Central memory CD8-positive, alpha-beta T cell (primary cell): ENCODE measurements at places on chromosomes 5 and 9.

- no peak for DNase-seq
- H3K27ac ChIP-seq: peak overlapping the region; percentile 20
- no peaks in the 10 kb centered on the region for H3K27me3 ChIP-seq
- no peaks in the 10 kb centered on the region for H3K4me1 ChIP-seq
- H3K4me3 ChIP-seq: no peak overlapping the region
- H3K36me3 ChIP-seq: peaks cover 66% of the 10 kb centered on the region
Observed at GRCh38 chr5:75348241-75348640, 11.2 kb downstream of the HMGCR start.

- peaks cover 5% of the 10 kb centered on the region for H3K27me3 ChIP-seq
- no peak for DNase-seq
- no peaks in the 10 kb centered on the region for H3K36me3 ChIP-seq
- H3K27ac ChIP-seq: no peak overlapping the region
- H3K4me1 ChIP-seq: no peaks in the 10 kb centered on the region
Observed at GRCh38 chr9:14441976-14442651, 128.2 kb upstream of the NFIB start.

GRCh38 chr5:7686794-7687193, 164.1 kb downstream of the CFAP90 start:
- no peak overlapping the region for H3K4me3 ChIP-seq
- H3K4me1 ChIP-seq: no peaks in the 10 kb centered on the region
- no peaks in the 10 kb centered on the region for H3K36me3 ChIP-seq
- no peak for DNase-seq

DNA sequence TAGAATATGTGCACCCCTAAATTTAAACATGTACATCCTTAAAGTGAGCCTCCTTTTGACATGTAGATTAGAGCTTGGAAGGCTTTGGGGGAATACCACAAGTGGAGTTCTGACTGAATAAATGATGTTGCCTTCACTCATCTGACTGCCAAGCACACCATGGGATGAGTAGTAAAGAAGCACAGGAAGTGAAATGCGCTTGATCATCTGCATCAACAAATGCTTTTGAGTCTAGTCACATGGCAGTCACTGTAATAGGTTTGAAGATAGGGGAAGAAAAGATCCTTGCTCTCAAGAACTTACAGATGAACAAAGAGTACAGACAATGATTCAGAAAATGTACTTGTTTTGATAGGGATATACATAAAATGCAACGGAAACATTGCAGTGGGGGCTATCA, 62.0 kb upstream of the STARD4 start:
- DNase-seq: no peak
- H3K27me3 ChIP-seq: peaks cover 36% of the 10 kb centered on the region
- H3K4me1 ChIP-seq: no peaks in the 10 kb centered on the region
- no peaks in the 10 kb centered on the region for H3K36me3 ChIP-seq

DNA sequence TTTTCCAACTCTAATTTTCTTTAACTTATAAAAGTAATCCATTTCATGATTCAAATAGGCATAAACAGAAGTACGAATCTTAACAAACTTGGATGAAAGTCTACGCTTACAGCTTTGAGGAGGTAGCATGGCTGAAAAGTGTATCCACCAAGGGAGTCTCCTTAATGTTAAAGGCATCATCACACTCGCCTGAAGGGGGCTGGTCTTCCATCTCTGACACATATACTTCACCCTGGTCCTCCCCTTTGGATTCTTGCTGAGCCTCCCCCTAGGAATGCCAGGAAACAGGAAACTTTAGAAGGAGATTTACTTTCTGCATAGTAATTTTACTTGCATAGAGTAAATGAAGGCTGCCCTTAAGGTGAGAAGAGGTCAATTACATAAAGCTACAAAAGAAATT, 10.3 kb upstream of the NME5 start:
- H3K27ac ChIP-seq: no peak overlapping the region
- no peak for DNase-seq
- H3K36me3 ChIP-seq: no peaks in the 10 kb centered on the region
- H3K4me3 ChIP-seq: no peak overlapping the region

- no peak overlapping the region for H3K4me3 ChIP-seq
- no peak for DNase-seq
- H3K36me3 ChIP-seq: no peaks in the 10 kb centered on the region
- H3K27ac ChIP-seq: no peak overlapping the region
Observed at GRCh38 chr9:134491196-134491835, 150.3 kb upstream of the COL5A1 start.

DNA sequence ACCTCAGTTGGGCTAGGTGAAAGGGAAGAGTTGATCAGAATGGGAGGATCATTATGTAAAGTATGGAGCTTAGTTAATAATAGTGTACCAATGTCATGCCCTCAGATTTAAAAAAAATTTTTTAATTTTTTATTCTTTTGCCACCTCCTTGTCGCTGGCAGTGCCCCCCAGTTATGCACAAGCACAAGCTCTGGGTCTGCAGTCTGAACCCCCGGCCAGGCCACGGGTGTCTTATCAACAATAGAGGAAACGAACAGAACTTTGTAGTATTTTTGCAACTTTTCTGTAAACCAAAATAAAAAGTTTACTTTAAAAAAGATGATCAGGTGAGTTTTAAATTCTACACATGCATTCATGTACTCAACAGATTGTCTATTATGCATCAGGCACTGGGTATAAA, 1.4 kb upstream of the GM2A start:
- peak overlapping the region; percentile 79 for H3K27ac ChIP-seq
- DNase-seq: no peak
- no peaks in the 10 kb centered on the region for H3K27me3 ChIP-seq
- H3K36me3 ChIP-seq: peaks cover 9% of the 10 kb centered on the region

DNA sequence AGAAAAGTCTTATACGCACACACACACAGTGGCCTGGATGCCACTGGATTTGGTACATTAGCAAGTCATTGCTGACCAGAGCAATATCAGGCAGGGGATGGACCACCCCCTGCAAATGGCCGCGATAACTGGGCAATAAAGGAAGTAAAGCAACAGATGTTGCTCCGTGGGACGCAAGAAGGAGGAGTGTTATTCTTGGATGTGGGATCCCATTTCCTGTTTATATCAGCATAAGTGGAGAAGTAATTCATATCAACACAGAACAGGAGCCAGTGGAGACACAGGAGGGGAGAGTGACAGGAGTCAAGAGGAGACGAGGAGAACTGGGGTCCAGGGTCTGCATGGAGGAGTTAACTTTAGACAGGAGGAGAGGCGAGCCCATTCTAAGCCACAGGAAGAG, 18.4 kb downstream of the RUFY1 start:
- peaks cover 51% of the 10 kb centered on the region for H3K36me3 ChIP-seq
- DNase-seq: no peak
- no peak overlapping the region for H3K4me3 ChIP-seq
- H3K4me1 ChIP-seq: no peaks in the 10 kb centered on the region

GRCh38 chr9:23542438-23542837, 283.6 kb downstream of the ELAVL2 start:
- H3K4me3 ChIP-seq: no peak overlapping the region
- H3K27ac ChIP-seq: no peak overlapping the region
- peaks cover 2% of the 10 kb centered on the region for H3K27me3 ChIP-seq
- no peaks in the 10 kb centered on the region for H3K36me3 ChIP-seq
- DNase-seq: no peak

GRCh38 chr9:134055981-134056461, 11.8 kb downstream of the BRD3 start:
- H3K27me3 ChIP-seq: no peaks in the 10 kb centered on the region
- peaks cover 23% of the 10 kb centered on the region for H3K36me3 ChIP-seq
- no peak for DNase-seq
- H3K4me1 ChIP-seq: peaks cover 38% of the 10 kb centered on the region
- no peak overlapping the region for H3K27ac ChIP-seq

- no peak for DNase-seq
- H3K4me1 ChIP-seq: no peaks in the 10 kb centered on the region
- no peak overlapping the region for H3K27ac ChIP-seq
Observed at GRCh38 chr9:13929013-13929412, 384.9 kb downstream of the NFIB start.

DNA sequence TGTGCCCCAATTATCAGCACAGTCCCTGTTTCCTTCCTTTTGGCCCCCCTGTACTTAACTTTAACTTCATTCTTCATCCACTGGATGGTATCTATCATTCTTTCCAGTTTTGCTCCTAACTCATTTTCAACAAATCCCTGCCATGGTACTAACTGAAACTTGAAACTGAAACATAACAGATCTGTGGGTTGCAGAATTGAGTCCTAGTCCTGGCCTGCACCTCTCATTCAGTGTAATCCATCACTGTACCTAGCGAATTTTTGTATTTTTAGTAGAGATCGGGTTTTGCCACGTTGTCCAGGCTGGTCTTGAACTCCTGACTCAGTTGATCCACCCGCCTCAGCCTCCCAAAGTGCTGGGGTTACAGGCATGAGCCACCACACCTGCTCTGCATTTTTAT, 15.3 kb upstream of the PIK3R1 start:
- no peaks in the 10 kb centered on the region for H3K4me1 ChIP-seq
- H3K27me3 ChIP-seq: peaks cover 13% of the 10 kb centered on the region
- no peak overlapping the region for H3K4me3 ChIP-seq
- DNase-seq: no peak
- H3K27ac ChIP-seq: no peak overlapping the region
